ENCODE measurements at places on chromosomes 2 and 18.

- DNase-seq, result no peak
Measured at GRCh38 chr2:69992310-69993047, 31.0 kb upstream of the ASPRV1 start.

- no peak for DNase-seq
Measured at GRCh38 chr2:191013682-191013931, 364 bp downstream of the STAT1 start.

DNA sequence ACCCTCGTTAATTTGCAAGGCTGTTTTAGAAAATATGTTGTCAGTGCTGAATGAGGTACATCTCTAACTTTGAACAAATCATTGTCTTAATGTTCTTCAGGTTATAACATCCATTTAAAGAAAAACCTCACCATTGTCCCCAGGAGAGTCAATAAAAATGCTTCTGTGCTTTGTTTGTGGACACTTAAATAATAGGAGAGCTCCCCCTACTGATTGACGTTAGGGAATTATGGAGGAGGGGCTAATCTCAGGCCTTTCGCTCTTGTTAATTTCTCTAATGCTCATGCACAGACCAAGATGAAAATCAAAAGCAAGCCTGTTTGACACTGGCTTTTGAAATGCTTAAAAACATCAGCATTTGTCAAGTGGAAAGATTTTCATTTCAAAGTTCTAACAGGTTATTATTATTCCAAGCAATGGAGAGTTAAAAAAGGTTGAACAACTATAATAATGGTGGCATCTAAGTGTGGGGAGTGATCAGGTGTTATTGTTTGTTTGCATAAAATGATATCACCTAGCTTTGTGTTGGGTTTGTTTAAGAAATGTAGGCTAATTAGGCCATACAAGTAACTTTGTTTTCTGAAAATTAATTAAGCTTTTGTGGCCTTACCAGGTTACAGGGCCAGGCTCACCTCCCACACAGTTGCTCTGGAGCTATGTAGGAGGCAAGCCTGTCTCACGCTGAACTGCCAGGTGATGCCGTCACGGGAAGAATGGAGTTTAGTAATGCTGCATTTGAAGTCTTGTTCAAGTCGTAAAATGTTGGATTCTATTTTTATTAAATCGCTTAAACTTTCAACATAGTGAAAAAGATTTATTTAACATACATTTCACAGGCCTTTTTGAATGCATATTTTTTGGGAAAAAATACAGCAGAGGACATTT lies 51.7 kb upstream of the SMIM21 start:
- peak; percentile 45 for DNase-seq

DNA sequence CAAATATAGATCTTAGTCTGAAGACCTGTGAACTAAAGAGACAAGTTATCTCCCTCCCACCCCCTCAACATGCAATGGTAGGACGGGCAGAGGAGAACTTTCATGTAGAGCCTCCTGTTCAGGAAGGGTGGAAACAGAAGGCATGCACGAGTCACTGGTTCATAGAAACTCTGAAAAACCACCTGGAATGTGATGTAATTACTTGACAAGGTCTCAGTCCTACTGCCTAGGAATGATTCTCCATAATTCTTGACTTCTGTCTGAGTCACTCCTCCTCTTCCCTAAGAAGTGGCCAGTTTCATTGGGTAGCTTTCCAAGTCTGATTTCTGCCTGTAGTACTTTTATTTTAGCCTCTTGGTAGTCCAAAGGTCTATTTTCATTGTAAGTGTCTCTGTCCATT lies 277.3 kb downstream of the PTPRM start:
- DNase-seq, result no peak

DNA sequence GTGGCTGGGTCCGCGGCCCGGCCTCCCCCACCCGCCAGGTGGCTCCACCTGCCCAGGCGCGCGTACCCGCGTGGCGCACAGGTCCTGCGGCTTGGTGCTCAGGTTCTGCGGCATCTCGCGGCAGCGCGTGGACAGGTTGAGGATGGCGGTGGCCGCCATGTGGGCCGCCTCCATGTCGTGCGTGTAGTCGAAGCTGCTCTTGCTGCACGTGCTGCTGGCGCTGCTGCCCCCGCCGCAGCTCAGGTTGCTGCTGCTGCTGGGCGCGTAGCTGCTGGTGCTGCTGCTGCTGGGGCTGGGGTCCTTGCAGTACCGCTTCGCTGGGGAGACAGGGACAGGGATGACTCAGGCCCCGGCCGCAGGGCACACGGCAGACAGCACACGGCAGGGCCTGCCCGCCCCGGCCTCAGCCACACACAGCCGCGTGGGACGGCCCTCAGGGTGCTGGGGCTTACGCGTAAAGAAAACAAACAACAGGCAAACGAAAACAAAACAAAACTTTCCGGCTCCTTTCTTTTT lies 147.7 kb upstream of the PXDN start:
- no peak for DNase-seq

- no peak for DNase-seq
Measured at GRCh38 chr2:12463189-12463588, 253.5 kb upstream of the TRIB2 start.

DNA sequence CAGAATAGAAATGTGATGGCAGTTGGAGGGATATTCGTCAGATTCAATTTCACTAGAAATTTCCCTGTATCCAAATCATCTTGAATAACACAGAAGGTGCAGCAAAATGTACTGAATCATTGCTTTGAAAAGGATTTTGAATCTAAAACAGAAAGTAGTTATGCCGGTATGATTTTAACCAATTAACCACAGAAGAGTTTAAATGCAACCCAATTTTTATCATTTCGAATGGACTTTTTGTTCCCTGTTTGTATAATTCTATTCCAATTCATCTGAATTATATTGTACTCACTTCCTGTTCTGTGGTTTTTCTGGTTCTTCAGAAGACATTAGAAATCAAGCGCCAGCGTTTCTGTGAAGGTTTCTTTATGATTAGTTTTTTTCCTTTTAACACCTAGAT lies 190.4 kb downstream of the MYO3B start:
- DNase-seq, result no peak

DNA sequence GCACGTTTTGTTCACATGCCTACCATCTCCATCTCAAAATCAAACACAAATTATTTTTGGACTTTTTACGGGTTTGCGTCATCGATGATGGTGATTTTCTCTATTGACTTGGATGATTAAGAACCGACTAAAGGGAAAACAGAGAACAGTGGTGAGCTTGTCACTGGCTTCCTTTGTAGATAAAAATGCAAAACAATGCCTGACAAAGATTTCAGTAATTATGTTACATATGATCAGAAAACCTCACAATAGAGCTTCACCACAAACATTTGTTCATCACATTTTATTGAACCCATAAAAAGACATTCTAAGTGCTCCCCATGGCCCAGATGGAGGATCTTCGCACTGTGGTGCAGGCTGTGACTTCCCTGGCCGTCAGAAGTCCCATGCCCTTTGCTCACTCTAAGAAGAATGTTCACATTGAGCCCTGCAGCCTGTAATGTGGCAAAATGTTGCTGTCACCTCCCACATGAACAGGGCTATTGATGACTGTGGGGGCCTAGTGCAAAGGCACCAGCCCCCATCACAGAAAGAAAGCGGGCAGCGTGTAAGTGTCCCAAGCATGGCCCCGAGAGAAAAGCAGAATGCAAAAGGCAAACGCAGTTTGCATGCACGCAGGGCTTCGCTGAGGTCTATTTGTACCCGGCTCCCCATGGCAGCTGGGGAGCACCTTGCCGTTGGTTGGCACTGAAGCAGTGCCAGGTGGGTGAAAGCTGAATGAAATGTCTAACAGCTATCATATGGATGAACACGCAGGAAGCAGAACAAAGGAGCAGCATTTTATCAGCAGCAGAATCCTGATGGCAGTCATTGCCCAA lies 60.6 kb downstream of the BCL2 start:
- DNase-seq, result no peak

Data from large intestine (tissue), 12 donors.